ENCODE measurements at places on chromosomes 13 and 19.

DNA sequence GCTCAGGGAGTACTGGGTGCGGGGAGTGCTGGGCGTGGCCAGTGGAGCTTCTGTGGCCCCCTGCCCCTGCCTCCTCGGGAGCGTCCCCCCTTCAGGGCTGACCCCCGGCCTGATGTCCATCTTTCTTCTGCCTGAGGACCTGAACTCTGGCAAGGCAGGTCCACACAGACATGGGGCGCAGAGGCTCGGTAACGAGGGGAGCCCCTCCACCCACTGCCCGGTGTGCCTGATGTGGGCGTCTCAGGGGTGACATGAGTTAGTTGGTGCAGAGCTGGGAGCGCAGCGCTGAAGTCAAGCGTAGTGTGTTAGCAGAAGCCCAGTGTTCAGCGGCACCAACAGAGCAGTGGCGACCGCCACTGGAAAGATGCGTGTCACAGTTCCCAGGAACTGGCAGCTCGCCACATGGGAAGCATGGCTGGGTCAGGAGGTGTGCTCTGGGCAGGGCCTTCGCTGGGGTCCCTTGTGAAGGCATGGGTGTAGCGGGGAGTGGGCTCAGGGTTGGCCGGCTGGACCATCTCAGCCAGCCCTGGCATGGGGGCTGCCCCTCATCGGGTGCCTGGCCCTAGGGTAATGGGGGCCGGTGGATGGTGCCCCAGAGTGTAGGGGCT lies 11.5 kb downstream of the THOP1 start:
- DNase-seq: no peak

- no peak for DNase-seq
These were observed 581.0 kb upstream of the SPRY2 start for GRCh38 chr13:80921971-80922370.

DNA sequence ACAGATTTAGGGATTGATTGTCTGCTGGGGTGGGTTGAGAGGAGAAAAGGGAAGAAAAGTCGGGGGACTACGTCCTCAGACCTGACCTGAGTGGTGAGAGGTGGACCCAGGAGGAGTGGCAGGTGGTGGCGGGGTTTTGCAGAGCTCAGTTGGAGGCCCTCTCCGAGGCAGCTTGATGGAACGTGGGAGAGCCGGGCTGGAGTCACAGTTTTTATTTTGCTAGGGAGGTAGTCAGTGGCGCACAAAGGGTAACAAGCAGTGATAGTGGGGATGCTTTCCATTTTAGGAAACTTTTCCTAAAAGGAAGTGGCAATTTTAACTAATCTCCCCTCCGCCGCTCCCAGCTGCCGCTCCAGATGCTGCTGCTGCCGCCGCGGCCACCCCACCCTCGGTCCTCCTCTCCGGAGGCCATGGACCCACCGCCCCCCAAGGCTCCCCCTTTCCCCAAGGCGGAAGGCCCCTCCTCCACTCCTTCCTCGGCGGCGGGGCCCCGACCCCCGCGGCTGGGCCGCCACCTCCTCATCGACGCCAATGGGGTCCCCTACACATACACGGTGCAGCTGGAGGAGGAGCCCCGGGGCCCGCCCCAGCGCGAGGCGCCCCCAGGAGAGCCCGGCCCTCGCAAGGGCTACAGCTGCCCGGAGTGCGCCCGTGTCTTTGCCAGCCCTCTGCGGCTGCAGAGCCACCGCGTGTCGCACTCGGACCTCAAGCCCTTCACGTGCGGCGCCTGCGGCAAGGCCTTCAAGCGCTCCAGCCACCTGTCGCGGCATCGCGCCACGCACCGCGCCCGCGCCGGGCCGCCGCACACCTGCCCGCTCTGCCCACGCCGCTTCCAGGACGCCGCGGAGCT lies 1.1 kb upstream of the ZNF581 start:
- peak; percentile 46 for DNase-seq

DNA sequence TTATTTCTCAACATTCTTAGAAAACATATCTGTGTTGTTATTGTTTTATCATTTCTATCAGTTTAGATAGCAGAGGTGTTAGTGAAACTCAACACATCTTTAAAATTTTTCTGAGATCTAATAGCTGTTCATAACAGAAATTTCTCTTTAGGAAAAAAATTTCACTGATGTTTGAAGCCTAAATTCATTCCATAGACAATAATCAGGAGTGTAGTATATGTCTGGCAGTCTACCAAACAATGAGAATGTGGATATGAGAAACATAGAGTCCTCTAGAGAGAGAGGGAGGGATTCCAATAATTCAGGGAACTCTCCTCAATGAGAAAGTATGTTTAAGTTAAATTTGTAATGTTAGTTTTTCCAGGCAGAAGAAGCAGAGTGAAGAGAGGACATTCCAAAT lies 118.2 kb upstream of the EDNRB start:
- no peak for DNase-seq

GRCh38 chr13:33367171-33367895 lies 81.8 kb upstream of the STARD13 start:
- DNase-seq: no peak

GRCh38 chr19:18519962-18520847 lies 1.7 kb downstream of the ELL start:
- peak; percentile 48 for DNase-seq

Measured in naive B cell (primary cell).